ENCODE measurements at places on chromosomes 6 and 20.

DNA sequence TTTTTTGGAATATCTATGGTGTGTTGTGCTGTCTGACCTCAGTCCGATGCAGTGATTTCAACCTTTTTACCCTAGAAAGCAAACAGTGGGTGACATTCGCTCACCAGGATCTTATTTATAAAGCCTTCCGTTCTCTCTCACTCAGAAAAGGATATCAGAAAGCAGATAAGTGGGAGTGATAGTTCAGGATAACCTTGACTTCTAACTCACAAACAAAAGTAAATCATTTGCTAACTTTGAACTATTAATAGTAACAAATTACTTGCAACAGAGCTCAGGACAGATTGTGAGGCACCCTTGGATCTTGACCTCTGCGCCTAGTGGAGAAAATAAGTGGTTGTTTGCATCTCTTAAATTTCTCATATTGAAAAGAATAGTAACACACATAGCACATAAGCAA, 637.1 kb upstream of the CITED2 start:
- DNase-seq: no peak

GRCh38 chr20:50655311-50655880, 35.9 kb downstream of the RIPOR3 start:
- DNase-seq: no peak

DNA sequence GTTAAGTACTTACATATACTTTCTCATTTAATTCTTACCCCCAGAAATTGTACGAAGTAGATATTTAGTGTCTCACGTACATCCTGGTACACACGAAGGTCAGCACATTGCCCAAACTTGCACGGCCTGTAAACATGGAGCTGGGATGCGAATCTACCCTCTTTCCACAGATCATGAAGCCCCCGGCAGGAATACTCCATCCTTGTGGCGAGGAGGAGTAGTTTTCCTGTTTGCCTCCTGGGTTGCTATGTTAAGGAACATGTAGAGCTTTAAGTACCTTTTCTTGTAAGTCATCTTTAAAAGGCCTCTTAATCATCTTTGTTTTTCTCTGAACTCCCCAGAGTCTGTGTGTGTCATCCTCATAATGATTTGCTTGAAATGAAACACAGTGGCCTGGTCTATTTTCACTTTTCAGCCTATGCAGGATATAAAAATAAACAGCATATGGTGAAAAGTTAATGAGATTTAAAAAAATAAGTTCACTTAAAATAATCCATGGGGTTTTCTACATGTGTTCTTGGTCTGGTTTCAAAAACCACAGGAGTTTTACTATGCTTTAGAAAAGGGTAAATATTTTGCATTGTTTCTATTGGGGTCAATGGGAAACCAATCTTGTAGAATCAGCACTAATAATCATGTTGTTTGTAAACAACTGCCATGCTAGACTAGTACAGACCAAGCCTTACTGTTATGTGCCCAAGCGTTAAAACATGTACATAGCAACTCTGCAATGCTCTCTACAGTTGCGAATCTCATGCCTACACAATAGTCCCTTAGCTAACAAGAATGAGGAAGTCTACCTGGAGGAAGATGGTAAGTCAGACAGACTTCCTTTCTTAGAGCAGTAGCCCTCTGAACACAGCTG, 9.3 kb upstream of the ARID1B start:
- DNase-seq: no peak

DNA sequence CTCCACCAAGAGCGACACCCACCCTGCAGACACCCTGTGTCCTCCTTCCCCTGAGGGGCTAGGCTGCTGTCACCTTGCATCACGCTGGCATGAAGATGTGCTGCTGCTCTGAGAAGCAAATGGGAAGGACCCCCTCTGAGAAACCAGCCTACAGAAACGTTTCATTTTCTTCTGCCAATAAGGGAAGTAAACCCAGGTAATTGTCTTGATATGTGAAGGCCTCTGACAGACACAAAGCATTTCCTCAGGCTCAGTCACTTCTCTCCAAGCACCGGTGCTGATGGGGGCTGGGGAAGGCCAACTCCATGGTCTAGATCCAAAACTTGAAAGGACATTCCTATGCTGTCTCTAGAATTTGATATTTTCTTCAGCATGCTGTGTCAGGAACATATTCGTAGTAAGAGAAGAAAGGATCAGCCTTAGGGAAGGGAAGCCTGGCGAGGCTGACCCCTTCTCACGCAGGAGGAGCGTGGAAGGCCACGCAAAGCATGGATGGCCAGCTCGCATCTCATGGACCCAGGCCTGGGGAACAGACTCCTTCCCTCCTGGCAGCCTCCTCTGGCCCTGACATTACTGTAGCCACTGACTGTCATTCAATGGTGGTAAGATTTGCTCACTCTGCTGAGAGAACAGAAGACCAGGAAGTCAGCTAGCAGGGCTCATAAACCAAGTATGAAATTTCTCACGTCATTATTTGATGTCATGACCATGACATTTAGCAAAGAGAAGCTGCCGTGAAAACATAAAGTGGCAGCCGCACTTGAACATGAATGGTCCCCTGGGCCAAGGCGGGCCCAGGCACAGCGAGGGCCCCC, 20.4 kb downstream of the ACSS1 start:
- no peak for DNase-seq

DNA sequence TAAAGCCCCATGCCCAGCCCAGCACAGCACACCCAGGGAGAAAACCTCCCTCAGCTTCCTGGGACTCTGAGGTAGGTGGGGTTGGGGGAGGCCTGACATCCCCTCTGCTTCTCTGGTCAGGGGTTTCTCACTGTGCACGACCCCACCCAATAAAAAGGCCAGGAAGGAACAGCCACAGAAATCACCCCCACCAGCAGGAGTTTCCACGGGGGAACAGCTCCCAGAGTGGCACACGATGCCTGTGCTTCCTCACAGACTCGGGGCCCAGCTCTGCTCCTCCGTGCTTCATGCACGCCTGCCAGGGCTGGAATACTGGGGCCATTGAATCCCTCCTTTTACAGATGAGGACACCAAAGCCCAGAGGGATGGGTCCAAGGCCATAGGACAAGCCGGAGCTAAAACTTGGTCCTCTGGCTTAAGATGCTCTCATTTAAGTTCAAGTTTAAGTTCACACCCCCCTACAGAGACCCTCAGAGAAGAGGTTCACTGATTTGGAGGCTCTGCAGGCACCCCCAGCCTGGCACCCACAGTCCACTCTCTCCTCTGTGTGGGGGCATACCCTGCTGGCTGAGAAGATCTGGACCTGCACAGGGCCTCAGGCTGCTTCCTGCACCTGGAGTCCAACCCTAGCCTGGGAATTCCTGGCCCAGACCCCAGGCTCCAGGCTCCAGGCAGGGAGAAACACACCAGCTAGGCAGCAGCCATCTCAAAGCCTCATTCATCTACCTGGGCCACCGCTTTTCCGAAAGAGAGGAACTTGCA, 14.3 kb downstream of the ACSS1 start:
- no peak for DNase-seq

DNA sequence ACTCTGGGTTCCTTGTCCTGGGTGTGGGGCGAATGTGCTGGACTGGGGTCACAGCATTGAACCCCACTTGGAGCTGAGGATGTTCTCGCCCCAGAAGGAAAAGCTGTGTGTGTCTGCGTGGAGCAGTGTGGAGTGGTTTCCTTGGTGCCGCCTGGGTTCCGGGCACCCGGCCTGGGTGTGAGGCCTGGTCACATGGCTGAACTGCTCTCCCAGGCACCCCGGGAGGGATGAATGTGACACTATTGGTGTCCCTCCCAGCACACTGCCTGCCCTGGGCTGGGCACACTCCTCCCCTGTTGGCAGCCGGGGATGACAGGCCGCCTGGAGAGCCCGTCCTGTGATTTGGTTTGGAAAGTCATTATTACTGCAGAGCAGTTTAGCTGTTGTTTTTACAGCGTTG, 12.3 kb downstream of the MYT1 start:
- no peak for DNase-seq

- DNase-seq: peak; percentile 82
Observed at GRCh38 chr6:125363039-125363823, 61.5 kb upstream of the HDDC2 start.

DNA sequence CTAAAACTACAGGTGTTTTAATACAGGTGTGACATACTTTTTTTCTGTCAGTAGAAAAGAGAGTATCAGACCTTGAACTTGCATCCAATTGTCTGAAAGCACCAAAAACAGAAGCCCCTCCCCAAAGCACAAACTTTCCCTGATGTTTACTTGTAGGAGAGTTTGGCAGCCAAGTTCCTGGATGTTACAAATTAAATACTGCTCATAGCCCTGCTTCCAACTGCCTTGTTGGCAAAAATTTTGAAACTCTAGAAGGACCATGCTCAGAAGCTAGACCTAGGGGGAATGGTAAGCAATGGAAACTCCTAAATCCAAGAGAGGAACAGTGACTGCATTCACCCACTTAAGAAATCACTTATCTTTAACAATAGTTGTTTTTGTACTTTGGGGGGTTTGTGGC, 17.0 kb upstream of the ARG1 start:
- no peak for DNase-seq

DNA sequence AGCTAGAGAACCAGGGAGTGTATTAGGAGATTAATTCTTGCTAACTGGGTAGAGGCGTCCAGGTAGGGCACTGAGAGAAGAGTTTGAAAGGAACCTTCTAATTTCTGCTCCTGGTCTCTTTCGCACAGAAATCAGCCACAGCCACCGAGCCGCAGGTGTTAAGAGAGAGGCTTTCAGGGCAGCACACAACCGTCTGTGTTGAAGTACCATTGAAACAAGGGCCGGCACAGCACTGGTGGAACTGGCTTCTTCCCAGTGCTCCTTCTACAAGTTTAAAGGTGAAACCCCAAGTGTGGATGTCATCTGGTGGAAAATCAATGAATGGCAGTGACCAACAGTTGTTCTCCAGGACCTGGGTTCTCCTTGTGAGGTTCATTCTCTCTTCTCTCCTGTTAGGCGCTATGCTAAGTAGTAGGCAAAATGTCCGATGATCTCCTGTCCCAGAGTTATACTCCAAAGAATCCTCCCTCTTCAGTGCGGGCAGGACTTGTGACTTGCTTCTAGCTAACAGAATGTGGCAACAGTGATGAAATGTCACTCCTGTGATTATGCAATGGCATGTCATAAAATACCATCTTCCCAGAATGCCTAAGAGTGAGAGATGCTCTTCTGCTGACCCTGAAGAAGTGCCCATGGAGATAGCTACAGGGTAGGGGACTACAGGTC, 15.0 kb upstream of the RIN2 start:
- no peak for DNase-seq

- no peak for DNase-seq
Observed at GRCh38 chr6:148082044-148082443, 260.6 kb upstream of the SASH1 start.

DNA sequence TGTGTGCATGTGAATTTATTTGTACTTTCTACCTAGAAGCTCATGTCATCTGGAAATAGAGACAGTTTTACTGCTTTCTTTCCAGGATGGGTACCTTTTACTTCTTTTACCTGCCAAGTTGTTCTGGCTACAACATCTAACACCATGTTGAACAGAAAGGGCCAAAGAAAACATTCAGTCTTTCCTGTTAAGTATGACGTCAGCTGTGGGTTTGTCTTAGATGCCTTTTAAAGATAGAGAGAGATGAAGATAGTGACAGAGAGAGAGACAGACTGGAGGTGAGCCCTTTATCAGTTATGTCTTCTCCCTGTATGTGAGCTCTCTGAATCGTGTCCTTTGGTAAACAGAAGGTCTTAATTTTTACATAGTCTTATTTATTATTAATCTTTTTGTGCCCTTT, 3.4 kb upstream of the DACT2 start:
- DNase-seq: no peak

DNA sequence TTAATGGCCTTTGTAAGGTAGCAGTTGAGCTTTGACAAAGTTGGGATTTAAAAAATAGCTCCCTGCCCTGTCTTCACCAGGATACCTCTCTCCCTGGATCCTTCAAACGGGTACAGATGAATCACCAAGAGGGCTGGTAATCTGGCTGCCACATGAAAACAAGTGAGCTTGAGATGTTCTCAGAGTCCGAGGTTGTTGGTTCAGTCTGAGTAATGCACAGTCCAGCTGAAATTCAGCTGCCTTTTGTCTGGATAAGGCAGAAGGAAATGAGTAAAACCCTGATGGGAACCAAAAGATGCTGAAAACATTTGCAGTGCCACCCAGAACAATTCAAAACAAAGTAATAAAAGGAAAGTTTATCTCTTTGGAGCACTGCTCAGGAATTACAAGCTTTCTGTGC, 86.8 kb downstream of the GJA1 start:
- peak; percentile 22 for DNase-seq

DNA sequence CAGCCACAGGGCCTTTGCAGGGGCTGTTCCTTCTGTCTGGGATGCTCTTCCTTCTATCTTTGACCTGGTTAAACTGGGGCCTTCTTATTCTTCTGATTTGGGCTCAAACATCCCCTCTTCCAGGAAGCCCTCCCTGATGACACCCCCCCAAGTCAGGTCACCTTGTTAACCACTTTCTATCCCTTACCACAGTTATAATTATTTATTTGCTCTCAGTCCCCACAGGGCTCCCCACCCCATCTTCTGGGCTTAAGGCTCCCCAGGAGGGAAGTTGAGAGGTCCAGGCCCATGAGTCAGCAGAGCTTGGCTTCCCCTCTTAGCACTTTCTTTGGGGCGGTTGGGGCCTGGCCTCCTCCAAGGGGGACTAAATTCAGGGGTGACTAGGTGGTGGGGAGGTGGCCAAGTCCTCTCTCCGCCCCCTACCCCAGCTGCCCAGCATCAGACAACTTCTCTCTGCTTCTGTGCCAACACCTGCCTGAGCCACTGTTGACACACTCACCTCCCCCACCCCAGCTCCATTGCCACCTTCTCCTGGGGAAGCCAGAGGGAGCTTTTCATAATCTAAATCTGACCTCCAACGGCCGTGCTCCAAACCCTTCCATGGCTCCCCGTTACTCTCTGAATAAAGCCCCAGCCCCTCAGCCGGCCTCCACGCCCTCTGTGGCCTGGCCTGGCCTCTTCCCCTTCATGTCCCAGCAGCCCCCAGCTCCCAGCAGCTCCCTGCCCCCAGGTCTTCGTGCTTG, 70.0 kb downstream of the CEBPB start:
- DNase-seq: peak; percentile 60

- no peak for DNase-seq
Observed at GRCh38 chr20:20217621-20218020, 150.3 kb upstream of the INSM1 start.

DNA sequence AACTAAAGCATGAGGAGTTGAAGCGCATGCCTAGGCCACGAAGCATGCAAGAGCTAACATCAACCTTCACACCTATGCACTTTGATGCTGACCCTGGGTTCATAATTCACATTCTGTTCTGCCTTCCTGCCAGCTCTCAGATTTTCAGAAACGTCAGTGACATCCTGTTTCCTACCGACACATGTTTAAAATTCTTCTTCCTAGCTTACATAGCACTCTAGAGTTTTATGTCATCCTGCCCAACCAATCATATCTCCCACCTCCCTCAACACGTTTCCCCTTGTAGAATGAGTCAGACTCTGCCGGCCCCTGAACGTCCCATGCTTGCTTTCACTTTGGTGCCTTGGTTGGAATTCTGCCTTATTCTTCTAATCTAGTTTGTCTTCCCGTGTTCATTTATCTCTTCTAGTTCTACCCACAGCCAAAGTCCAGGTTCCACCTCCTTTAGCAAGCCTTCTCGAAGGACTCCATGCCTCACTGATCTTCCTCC, 97.2 kb upstream of the MAP7 start:
- no peak for DNase-seq

Measured in upper lobe of left lung (tissue), 6 donors.